ENCODE measurements at places on chromosomes 1 and 21.

DNA sequence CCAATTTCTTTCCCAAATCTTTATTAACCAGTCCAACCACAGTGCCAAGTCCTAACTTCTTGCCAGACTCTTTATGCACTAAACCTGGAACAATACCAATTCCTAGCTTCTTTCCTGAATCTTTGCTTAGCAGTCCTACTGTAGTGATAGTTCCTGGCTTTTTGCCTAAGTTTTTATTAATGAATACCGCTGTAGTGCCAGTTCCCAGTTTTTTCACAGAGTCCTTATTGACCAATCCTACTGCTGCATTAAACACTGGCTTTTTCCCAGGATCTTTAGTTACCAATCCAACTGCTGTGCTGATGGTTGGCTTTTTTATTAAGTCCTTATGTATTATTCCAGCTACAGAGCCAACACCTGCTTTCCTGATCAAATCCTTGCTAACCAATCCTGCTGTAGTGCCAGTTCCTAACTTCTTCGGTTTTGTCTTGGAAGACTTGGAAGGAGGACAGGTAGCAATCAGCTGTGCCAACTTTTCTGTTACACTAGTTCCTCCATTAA, 80.8 kb downstream of the ASH1L start:
- no peak for ATAC-seq

GRCh38 chr21:41766883-41767605, at the start of gene RIPK4:
Gene RIPK4, minus strand, starts transcription at chr21:41767052. Its CDS starts 11 bp downstream, at chr21:41767041.
- no peak for ATAC-seq

DNA sequence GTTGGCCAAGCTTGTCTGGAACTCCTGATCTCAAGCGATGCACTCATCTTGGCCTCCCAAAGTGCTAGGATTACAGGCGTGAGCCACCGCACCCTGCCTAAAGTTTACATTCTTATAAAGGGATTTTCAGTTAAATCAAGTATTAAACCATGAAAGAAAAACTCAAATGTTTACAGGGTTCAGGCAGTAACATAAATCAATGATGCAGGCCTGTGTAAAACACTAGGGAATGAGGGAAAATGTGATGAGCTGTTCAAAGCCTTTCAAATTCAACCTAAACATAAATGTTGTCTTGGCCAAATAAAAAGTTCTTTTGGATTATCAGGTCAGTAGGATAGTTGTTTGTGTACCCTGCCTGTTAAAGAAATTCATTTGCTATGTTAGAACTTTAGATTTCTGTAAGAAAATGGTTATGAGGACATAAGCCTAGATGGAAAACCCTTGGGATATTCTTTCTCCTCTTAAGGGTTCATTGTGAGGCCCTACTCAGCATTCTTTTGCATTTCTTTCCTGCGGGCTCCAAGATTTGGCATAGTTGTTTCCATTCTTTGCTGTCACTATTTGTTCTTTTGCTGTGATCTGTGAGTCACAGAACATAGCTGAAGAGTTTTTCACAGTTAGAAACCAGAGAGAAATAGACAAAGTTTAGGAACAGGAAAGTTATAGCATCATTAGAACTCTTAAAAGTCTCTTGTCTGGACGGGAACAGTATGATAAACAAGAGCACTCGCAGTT, 8.9 kb upstream of the ZRANB2 start:
- peak; percentile 81 for ATAC-seq

- ATAC-seq, result no peak
These were observed 297.5 kb downstream of the HHIPL2 start for GRCh38 chr1:222250376-222250775.

GRCh38 chr1:154501423-154502065, 475 bp upstream of the TDRD10 start:
- ATAC-seq, result peak; percentile 81
